ENCODE measurements at places on chromosomes 7 and 10. TPM values are rescaled to one million over a fixed set of nuclear protein-coding genes. Genes with fewer than 3 reads are reported as not detected.

DNA sequence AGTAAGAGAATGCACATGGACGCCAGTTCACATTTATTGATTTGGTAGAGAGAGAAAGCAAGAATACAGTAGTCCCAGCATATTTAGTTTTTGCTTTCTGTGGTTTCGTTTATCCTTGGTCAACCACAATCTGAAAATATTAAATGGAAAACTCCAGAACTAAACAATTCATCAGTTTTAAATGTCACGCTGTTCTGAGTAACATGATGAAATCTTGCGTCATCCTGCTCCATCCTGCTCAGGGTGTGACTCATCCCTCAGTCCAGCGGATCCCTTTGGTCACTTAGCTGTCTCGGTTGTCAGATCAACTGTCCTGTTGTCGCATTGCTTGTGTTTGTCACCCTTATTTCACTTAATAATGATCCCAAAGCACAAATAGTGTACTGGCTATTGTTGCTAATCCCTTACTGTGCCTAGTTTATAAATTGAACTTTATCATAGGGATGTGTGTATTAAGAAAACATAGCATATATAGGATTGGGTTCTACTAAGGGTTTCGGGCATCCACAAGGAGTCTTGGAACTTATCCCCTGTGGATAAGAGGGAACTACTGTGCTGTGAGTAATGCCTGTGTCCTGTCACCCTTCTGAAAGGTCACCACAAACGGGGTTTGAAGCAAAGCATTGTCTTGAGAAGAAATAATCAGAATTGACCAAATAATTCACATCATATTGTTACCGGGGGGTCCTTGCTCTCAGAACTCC lies 73.6 kb downstream of the OTUD1 start:
- DNase-seq = peak; percentile 70

DNA sequence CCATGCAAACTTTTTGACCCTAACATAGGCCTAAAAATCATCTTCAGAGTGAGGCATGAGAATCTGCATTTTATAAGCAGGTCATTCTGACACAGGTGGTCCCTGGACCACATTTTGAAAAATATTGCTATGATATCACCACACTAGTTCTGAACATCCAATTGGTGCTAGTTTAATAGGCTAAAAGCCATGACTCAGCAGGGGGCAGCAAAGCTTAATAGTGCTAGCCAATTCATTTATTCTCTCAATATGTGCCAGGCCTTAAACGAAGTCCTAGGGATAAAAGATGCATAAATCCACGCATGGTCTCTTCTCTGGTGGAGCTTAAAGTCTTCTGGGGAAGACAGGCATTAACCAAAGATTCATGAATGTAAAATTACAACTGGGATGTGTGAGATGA lies 10.2 kb upstream of the SLC25A28 start:
- DNase-seq = peak; percentile 53

- DNase-seq = peak; percentile 58
Measured at GRCh38 chr10:93030409-93030808, 30.2 kb upstream of the CYP26C1 start.

AKR1C4 gene
- not detected for total RNA-seq

DNA sequence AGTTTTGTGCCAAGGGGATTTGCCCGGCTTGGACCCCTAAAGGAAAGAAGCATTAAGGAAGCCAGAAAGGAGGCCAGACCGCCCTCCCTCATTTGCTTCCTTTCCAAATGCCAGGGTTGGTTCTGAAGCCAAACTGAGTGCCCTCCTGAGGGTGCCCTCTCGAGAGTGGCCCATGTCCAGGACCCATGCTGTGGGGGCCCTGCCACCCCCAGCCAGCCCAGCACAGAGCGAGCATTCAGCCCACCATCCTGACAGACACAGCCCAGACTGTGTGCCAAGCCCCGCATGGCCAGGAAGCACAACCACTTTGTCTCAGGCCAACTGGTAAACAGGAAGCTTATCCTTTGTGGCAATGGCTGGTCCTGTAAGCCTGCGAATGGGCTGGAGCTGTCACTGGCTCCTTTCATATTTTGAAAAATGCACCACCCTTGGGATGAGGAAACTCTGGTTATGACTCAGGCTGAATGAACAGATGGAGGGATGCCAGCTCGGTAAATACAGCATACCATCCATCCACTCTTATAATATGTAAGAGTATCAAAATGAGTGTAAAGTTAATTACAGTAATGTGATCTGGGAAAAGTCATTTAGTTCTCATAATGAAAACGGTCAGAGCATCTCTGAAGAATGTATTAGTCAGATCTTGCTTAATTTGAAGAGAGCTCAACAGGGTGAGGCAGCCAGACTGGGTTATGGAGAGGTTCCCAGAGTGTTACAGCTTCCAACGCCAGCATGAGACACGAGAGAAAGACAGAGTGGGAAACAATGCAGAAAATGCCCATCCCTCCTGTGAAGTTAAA lies 65.0 kb downstream of the STK17A start:
- peak; percentile 98 for DNase-seq

GRCh38 chr7:39621784-39622411 lies 1.5 kb upstream of the RALA start:
- no peak for DNase-seq

DNA sequence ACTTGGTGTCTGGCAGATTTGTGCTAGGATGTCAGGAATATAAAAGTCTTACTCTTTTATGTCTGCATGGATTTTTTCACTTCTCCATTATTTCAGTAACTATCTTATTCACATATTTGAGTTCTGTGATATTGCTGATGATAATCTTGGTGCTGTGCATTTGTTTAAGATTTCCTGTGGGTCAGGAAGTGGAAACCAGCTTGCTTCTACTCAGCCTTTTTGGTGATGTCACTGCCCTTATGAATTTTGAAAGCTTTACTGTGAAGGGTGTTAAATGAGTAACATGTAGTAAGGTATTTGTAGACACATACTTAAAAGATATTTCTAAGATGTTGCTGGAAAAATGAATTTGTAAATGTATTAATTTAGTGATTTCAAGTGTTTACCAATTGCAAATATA lies 69.5 kb upstream of the VOPP1 start:
- peak; percentile 21 for DNase-seq
